ENCODE measurements at places on chromosomes 12 and 14. TPM values are rescaled to one million over a fixed set of nuclear protein-coding genes. Genes with fewer than 3 reads are reported as not detected.
A peak's percentile ranks its signal among the peaks of the same experiment; 100 is the strongest.

The MYO1H gene
- total RNA-seq, result not detected

The SLC38A6 gene
- total RNA-seq, result 4.3 TPM

The PRIMA1 gene
- total RNA-seq, result not detected

The ARHGDIB gene
- 730 TPM for total RNA-seq

The NRL gene
- total RNA-seq, result 1.7 TPM

The KLRC3 gene
- not detected for total RNA-seq

The SLC5A8 gene
- total RNA-seq, result not detected

DNA sequence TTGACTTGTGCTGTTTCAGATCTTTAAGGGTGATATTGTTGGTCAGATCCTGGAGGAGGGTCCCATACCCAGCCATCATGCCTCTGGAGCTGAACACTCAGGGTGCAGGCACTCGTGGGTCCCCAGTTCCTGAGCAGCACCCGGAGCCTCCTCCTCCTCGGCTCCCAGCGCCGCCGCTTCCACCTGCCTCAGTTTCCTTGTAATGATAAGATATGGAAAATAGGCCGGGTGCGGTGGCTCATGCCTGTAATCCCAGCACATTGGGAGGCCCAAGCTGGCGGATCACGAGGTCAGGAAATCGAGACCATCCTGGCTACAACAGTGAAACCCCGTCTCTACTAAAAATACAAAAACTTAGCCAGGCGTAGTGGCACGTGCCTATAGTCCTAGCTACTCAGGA lies 20.2 kb upstream of the AEBP2 start:
- no peak for DNase-seq

- DNase-seq, result no peak
These were observed 867 bp downstream of the C12orf42 start for GRCh38 chr12:103494734-103495468.

- peak; percentile 82 for DNase-seq
These were observed 49.0 kb downstream of the KCTD10 start for GRCh38 chr12:109428037-109428629.

DNA sequence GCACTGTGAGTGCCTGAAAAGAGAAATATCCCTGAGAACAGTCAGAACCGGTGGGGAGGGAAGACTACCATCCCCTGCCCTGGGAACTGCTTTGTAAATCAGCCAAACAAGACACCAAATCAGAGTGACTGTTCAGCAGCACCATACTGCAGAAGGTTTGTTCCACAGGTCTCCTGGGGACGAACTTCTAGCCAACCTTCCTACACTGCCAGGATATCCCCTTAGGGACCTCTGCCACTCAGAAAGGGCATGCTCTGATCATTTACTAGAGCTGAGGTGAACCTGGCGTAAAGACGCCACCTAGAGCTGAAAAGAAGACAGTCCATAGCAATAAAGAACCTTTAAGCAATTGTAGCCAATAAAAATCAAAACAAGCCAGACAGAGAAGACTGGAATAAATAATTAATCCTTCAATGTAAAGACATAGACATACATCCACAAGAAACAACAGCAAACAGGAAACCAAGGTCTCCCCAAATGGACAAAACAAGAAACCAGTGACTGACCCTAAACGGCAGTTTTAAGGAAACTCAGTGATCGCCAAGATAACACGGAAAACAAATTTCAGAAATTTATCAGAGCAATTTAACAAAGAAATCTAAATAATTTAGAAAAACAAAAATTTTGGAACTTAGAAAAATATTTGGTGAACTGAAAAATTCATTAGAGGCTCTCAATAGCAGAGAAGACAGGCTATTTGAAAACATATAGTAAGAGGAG lies 228.1 kb upstream of the AMIGO2 start:
- peak; percentile 74 for DNase-seq

DNA sequence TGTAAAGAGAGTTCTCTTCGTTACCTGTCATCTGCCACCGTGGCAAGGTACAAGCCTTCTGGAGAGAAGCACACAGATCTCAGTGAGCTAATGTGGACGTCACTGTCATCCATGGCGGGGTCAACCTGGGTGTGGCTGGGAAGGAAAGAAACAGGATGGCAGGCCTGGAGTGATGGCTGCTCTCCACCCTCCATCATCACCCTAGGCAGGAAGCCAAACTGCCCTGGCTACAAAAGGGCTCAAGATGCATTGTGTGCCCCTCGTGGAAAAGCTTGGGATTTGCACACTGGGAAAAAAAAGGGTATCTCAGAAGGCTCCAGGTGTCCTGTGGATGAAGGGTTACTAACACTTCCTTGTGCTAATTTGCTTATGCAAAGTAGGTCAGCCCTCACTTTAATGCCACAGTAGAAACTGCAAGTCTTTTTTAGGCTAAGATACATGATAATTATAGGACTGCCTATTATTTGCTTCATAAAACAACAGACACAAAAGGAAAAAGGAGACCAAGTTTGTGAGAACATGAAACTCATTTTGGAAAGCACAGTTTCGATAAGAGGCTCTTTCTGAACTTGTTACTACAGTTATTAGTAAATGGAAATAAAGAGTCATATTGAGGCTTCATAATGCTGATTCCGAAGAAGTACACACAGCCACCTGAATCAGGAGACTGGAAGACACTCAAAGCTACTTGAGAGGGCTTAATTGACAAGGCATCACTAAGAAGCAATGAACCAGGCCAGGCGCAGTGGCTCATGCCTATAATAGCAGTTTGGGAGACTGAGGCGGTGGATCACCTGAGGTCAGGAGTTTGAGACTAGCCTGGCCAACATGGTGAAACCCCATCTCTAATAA lies 18.9 kb downstream of the RFC5 start:
- peak; percentile 55 for DNase-seq

DNA sequence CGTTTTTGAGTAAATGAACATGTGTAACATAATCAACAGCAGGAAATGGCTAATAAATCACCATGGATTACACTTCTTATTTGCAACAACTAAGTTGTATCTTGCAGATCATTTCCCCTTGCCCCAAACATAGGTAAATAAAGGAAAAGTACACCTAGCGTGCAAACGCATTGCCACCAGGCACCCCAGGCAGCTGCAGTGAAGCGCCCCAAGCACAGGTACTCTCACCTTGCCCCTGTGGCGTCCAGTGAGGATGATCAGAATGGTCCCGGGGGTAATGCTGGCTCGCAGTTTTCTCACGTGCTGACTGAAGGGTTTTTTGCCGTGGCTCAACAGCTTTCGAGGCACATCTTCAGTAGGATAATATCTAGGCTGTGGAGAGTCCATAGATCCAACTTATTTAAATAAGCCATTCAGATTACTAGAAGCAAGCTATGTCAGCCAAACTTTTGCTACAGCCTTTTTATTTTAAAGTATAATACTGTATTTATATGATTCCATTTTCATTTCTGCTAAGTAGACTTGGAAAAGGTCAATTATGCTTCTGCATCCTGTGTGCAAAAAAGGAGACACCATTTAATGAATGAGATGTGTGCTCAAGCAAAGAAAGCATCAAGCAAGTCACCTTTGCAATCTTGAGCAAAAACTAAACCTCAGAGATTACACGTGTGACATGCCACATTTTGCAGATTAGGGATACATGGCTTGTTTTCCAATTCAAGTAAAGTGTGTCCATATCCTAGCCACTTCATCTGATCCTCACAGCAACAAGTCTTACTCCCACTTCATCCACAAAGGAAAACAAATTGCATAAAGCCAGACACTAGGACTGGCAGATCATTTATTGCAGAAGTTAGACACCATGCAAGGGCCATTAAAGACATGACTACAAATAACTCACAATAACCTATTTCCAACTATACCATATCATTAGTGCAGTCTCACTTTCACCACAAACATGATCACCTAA lies 2.6 kb downstream of the RPL6 start:
- no peak for DNase-seq

- DNase-seq, result no peak
These were observed 19.4 kb downstream of the LPCAT3 start for GRCh38 chr12:6998715-6999451.

- DNase-seq, result no peak
These were observed 10.1 kb upstream of the SMCO3 start for GRCh38 chr12:14824012-14824634.

- DNase-seq, result no peak
These were observed 76.1 kb upstream of the PAWR start for GRCh38 chr12:79766705-79767464.

GRCh38 chr12:112777387-112778310 lies 13.9 kb upstream of the RPH3A start:
- DNase-seq, result no peak

DNA sequence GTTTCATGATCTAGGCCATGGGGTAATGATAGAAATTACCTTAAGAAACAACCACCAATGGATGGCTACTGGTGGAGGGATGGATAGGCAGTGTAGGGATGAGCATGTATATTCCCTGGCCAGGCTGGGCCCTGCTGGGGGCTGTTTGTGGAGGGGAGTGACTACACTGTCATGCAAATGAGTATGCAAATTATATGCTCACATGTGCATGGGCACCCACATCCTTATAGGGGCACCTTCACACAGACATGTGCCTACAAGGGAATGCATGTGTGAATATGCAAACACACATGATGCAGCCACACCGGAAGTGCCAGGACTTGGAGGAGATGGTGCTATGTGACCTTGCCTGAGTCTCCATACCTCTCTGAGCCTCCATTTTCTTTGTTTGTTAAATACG lies 39.7 kb upstream of the FAM222A start:
- DNase-seq, result no peak

GRCh38 chr14:81841346-81841745 lies 307.7 kb upstream of the SEL1L start:
- DNase-seq, result no peak

GRCh38 chr14:22071006-22071405 lies 397.4 kb upstream of the OR4E1 start:
- DNase-seq, result peak; percentile 69

DNA sequence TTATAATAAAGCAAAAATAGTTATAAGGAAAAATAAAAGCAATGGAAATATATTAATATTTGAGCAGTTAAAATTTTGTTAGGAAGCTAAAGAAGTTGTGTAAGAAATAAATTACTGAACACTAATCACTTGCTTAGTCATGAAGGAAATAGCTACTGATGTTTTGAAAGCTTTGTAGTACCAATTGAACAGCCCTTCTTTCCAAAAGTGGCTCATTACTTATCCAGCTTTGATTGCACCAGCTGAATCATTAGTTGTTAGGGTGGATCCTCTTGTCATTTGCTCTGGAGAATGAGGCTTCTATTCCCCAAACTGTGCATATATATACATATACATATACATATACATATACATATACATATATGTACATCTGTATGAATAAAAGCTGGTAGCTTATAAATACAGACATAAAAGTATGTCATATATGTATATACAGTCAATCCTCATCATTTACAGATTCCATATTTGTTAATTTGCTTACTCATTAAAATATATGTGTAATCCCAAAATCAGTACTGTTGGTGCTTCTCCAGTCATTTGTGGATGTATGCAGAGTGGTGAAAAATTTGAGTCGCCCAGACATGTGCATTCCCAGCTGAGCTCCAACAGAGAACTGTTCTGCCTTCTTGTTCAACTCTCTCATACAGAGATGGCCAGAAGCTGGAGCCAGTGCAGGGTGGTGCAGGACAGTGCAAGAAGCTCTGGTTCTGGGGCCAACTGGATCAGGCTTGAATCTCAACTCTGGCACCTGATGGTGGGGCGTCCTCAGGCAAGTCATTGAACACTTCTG lies 214.1 kb downstream of the RPAP3 start:
- DNase-seq, result no peak

DNA sequence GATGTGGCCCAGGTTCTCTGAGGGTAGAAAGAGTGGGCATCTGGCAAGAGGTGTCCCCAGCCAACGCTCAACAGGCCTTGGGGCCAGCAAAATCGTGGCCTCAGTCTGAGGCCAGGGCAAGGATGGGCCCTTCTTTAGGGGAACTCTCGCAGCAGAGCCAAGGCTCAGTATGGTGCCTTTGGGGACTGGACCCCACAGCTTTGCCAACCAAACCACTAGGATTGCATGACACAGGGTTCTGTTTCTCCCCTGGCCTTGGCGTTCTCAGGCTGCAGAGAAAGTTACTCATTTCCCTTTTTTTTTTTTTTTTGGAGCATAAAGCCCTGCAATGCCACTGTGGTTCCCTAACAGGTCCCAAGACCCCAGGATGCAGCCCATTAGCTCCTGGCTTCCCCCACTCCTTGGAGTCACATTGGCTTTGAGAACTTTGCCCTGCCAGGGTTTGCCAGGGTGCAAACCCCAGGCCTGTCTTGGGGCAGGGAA lies 100.6 kb downstream of the LGMN start:
- DNase-seq, result no peak

DNA sequence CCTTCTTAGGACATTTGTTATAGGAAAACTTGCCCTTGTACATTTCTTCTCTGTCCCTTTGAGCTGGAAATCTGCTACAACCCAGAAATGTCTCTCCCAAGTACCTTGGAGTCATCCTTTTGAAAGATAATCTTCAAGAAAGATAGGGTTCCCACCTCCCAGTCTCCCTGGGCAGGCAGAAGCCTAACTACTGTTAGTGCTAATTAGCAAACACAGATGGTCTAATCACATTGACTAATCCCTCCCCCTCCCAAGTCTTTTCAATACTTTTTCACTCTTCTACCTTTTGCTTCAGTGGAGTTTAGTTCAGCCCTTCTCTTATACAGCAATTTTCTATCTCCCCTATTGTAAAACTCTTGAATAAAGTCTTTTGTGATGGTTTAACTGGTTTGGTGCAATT lies 129.8 kb upstream of the PPFIA2 start:
- no peak for DNase-seq

Measured in activated naive CD4-positive, alpha-beta T cell treated with anti-CD3 and anti-CD28 coated beads for 36 hours (primary cell).